Glutamatergic neuron (in vitro differentiated cells): ENCODE measurements at places on chromosomes 3 and 15.

GRCh38 chr3:52533623-52534280 is at the start of gene NT5DC2:
NT5DC2 (minus strand) TSS chr3:52533857; CDS start chr3:52533737, 120 bp downstream.
- DNase-seq, result peak; percentile 83

- DNase-seq, result no peak
Observed at GRCh38 chr3:99881121-99881524, 63.5 kb downstream of the CMSS1 start.

DNA sequence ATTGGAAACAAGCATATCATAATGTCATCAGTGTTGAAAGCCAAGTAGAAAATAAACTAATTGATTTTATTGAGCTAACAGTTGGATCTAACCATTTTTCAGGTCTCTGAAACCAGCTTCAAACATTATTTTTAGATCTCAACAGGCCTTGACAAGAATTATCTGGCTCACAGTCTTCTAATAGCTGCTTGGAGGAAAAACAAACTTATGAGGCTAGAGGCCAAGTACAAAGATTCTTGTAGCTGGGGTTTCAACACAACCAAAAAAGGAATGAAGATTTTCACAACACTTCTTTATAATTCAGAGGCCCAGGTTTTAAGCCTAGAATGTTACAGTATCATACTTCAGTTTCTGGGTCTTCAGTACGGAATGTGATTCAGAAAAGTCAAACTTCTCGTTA is 3.7 kb downstream of the SETMAR start:
- no peak for DNase-seq

GRCh38 chr3:197380786-197381185 is 82.4 kb upstream of the DLG1 start:
- no peak for DNase-seq

GRCh38 chr3:46935989-46936558 is 40.5 kb downstream of the CCDC12 start:
- DNase-seq, result no peak

- DNase-seq, result peak; percentile 56
Observed at GRCh38 chr15:56919609-56920366, 1.3 kb downstream of the TCF12 start.

DNA sequence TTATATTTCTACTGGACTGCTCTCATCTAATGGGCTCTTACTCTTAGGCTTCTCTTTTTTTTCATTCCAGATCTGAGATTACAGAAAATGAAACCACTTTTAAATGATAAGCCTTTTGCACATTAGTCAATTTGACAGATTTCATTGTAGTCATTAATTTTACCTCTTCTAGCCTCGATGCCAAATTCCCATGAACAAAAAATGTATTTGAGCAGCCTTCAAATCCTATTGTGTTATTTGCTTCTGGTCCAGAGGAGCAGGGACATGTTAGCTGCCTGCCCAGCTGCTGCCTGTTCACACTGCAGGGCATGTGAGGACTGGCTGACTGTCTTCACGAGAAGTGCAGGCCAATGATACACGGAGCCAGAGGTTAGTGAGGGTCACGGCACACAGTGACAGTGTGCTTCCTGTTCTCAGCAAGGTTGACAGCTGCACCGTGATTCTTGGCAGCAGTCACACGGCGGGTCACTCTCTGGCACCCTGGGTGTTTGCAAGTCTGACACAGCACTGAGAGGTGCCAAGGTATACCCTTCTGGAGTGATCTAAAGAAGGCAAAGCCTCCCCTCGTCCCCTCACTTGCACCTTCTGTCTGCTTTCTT is 40.8 kb downstream of the KAT2B start:
- DNase-seq, result peak; percentile 15

DNA sequence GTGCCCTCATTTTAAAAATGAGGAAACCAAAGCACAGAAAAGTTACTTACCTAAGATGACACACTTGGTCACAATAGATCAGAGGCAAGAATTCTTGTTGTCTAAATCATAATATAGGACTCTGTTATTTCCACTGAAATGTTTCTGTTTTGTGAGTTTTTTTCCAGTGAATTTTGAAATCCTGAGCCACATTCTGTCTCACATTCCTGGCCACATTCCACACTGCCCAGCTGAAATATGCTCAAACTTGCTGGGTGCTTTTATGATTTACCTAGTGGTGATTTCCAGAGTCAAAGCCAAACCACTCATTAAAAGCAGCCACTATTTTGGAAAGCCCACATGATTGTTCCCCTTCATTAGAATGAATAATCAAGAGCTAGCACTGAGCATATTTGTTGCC is 82.3 kb upstream of the NPHP3 start:
- DNase-seq, result no peak

- no peak for DNase-seq
Observed at GRCh38 chr15:31399544-31400171, 73.0 kb downstream of the KLF13 start.

- DNase-seq, result no peak
Observed at GRCh38 chr3:16871915-16872842, 12.6 kb upstream of the PLCL2 start.

DNA sequence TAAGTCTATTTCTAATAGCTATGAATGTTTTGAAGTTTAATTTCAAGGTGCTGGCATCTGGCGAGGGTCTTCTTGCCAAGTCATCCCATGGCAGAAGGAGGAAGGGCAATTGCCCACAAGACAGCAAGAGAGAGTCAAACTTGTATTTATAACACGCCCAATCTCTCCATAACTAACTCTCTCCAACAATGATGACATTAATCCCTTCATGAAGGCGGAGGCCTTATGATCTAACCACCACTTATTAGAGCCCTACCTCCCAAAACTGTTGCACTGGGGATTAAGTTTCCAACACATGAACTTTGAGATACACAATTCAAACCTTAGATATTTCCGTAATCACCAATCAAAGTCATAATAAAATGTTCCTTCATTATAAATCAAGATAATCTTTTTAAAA is 406.9 kb downstream of the CNTN6 start:
- DNase-seq, result no peak

DNA sequence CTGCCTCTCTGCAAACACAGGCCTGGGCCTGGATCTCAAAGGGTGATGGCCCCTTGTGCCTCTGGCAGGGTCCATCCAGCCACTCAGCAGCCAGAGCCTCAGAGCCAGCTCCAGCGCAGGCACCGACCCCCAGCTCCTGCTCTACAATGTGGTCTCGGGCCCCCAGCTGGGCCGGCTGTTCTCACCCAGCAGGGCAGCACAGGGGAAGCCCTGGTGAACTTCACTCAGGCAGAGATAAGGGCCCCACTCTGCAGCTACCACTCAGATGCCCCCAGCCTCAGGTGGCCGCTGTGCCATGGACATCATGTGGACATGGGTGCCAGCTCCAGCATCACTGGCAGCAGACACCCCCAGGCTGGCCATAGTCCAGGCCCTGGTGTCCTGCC is 173.1 kb downstream of the TBC1D2B start:
- DNase-seq, result no peak

DNA sequence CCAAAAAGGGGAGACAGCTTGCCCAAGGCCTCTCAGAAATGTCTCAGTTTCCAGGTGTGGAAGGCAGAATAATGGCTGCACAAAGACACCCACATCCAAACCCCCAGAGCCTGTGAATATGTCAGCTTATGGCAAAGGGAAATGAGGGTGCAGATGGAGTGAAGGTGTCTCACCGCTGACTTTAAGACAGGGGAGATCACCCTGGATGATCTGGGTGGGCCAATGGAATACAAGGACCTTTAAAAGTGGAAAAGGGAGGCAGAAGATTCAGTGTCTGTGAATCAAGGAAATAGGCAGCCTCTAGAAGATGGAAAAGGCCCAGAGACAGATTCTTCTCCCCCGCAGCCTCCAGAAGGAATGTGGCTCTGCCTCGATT is 48.8 kb upstream of the ATP2B2 start:
- DNase-seq, result no peak

- no peak for DNase-seq
Observed at GRCh38 chr15:58643996-58644395, 105.5 kb downstream of the ADAM10 start.

DNA sequence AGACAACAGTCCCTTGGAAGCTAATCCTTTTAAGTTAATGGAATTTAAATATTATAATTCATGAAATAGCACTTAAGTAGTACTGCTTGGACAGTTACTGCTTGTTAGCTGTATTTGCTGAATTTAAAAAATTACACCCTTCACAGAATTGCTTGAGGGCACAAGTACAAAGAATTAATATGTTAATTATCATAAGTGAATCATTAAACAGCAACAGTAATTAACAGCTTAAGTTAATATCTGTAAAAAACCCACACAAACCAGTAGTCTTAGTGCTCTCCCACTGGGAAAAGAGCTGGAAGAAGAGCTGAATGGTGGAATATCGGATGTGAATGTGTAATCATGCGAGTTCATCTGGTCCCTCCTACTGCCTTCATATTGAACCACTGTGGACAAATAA is 232.0 kb downstream of the CD47 start:
- no peak for DNase-seq

- no peak for DNase-seq
Observed at GRCh38 chr3:52085681-52086282, 29.4 kb upstream of the DUSP7 start.

DNA sequence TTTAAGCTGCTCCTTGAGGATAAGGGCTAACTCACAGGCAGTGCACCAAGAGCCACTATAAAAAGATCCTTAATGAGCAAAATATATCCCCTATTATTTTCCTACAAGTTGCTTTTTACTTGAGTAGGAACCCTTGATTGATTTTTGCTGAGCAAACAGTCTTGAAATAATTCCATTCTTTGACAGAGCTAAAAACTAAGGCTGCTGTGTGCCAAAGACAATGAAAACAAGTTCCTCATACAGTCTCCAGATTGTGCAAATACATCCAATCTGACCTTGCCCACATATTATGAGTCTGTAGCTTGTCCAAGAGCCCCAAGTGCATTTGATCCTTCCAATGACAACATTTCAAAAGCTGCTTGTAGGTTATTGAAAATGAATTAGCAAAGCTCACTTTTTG is 15.0 kb downstream of the PRKAR2A start:
- DNase-seq, result no peak

- DNase-seq, result no peak
Observed at GRCh38 chr3:79306934-79307570, 460.7 kb downstream of the ROBO1 start.

- no peak for DNase-seq
Observed at GRCh38 chr3:63352008-63352279, 73.8 kb downstream of the SYNPR start.

GRCh38 chr15:89167267-89168176 is 53.9 kb downstream of the RLBP1 start:
- DNase-seq, result no peak

DNA sequence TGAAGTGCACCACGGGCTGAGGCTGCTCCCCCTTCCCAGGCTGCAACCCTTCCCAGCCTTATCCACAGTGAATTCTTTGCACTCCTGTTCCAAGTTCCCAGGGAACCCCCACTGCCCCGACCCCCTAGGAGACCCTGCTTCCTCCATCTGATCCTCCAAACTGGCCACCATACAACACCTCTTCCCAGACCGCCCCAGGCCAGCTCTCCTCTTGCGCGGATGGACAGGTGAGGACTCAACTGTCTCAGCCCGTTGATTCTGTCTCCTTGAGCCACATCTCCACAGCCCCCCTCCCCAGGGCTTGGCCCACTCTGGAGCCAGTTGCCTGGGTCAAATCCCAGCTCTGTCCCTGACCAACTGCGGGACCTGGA is 21.7 kb downstream of the GRIP2 start:
- DNase-seq, result peak; percentile 10

DNA sequence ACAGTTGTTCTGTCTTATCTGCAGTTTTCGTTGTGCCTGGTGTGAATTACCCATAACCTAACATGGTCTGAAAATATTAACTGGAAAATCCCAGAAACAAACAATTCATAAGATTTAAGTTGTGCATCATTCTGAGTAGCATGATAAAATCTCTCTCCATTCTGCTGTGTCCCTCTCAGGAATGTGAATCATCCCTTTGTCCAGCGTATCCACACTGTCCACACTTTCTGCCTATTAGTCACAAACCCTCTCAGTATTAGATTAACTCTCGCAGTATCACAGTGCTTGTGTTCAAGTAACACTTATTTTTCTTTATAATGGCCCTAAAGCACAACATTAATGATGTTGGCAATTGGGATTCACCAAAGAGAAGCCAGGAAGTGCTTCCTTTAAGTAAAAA is 203.2 kb downstream of the CGGBP1 start:
- DNase-seq, result no peak

GRCh38 chr3:191169566-191169965 is 29.5 kb upstream of the OSTN start:
- DNase-seq, result no peak

DNA sequence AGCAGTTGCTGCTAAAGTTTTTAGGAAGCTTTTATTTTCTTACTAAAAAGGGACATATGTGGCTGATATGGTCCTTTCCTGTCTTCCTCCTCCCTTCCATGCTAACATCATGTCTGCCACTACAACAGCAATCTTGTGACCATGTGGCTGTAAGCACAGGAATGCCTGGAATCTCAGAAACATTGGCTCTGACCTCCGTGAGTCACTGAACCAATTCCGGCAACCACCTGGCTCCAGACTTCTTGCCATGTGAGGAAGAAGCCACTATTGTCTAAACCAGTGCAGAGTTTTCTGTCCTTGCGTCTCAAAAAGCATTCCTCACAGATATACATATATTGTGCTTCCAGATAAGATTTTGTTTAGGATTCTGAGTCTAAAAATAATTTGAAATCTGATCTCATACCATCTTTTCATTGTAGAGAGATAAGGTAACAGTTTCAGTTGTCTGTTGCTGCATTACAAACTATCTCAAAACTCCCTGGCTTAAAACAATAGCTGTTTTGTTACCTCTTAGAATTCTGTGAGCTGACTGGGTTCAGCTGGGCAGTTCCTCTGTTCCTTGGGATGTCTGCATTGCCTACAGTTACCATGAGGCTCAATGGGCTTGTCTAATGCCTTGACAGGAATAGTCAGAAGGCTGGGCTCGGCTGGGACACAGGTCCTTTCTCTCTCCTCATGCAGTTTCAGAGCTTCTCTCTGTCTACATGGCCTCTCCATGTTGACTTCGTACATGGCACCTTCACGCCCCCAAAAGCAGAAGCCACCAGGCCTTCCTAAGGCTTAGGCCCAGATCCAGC is 77.3 kb upstream of the MAGI1 start:
- no peak for DNase-seq

- DNase-seq, result no peak
Observed at GRCh38 chr3:117510396-117510795, 800.8 kb downstream of the TUSC7 start.

DNA sequence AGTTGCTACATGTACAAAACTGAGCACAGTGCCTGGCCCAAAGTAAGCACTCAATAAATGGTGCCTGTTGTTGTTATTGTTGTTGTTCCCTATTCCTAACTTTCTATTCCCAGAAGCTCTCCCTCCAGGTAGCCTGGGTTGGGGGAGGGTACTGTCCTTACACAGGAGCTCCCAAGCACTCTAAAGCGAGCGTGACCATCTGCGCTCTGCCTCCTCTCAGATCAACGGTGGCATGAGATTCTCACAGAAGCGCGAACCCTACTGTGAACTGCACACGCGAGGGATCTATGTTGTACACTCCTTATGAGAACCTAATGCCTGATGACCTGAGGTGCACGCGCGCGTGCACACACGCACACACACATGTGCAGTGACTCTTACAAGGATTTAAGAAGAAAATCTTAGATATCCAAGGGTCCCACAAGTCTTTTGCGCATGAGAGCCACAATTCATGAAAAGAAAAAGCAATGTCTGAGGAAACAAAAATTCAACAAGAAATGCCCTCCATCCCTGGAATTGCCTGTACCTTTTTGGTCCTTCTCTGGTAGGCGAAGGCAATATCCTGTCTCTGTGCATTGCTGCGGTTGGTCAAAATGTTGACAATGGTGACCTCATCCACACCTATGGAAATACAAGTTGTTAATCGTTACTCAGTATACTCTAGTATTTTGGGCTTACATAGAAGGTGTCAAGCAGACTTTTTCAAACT is 33.7 kb downstream of the ANXA2 start:
- no peak for DNase-seq
